Muscle of arm (tissue), 14 donors: ENCODE measurements at places on chromosomes 3 and 15. TPM values are rescaled to one million over a fixed set of nuclear protein-coding genes. Genes with fewer than 3 reads are reported as not detected.

The PPARG gene
- 4.5 TPM for polyA plus RNA-seq

The RTP3 gene
- polyA plus RNA-seq, result not detected

The ATP10A gene
- polyA plus RNA-seq, result 3.0 TPM

The P2RY14 gene
- polyA plus RNA-seq, result 2.1 TPM

- DNase-seq, result no peak
These were observed 51.0 kb downstream of the ARNT2 start for GRCh38 chr15:80455051-80455648.

- no peak for DNase-seq
These were observed 21.9 kb downstream of the TPRA1 start for GRCh38 chr3:127568586-127568985.

GRCh38 chr3:44954962-44955361, 21.0 kb downstream of the ZDHHC3 start:
- no peak for DNase-seq

DNA sequence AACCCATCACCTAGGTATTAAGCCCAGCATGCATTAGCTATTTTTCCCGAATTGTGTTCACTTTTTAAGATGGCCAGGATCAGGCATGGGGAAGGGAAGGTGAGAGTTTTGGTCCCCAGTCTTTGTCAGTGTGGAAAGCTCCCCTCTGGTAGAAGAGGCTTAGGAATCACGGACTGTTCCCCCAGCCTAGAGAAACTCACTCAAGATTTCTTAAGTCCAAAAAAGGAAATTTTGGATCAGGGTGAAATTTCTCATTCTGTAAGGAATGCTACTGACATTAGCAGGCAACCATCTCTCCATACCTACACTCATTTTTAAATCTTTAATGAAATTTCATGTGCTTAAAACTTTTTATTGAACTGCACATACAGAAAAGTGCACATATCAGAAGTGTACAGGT, 70.3 kb upstream of the GALNT15 start:
- DNase-seq, result no peak

- no peak for DNase-seq
These were observed 177.2 kb downstream of the KCNAB1 start for GRCh38 chr3:156297582-156297981.

- no peak for DNase-seq
These were observed 24.7 kb downstream of the CEMIP start for GRCh38 chr15:80803580-80804525.

GRCh38 chr3:141928631-141929270, 52.3 kb downstream of the ATP1B3 start:
- no peak for DNase-seq

DNA sequence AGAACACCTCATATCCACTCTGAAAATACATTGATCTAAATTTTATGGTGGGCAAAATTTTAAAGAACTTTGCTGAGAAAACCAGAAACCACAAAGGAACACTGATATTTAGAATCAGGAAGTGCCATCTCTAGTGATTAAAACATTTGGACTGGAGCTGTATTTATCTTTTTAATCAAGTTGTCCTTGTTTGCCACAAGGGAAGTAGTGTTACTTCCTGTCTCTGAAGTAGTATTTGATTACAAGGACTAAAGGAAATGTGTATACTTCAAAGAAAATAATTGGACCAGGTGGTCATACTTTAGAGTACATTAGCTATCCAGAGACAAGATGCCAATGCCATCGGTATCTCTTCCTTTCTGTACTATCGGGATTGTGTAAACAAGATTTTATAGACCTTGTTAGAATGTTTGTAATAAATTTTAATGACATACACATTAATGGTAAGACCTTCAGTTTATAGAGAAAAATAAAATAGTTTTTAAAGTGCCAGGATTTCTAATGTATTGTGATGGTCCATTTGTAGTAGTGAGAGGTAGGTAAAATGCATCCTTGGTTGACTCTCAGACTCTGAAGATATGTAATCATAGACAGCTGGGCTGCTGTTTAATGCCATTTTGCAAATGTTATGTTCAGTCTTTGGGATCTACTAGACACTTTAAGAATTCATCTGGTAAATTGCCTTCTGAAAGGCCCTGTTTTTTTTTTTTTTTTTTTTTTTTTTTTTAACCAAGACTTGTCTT, 131.9 kb downstream of the B3GALNT1 start:
- DNase-seq, result no peak

DNA sequence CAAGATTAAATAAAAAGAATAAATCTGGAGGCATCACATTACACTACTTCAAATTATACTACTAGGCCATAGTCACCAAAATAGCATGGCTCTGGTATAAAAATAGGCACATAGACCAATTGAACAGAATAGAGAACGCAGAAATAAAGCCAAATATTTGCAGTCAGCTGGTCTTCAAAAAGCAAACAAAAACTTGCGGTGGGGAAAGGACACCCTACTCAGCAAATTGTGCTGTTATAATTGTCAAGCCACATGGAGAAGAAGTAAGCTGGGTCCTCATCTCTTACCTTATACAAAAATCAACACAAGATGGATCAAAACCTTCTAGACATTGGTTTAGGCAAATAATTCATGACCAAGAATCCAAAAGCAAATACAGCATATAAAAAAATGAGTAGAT, 259.2 kb upstream of the SLITRK3 start:
- DNase-seq, result no peak

GRCh38 chr3:104990758-104991157, 376.0 kb upstream of the ALCAM start:
- no peak for DNase-seq

GRCh38 chr15:61198722-61199121, 30.4 kb downstream of the RORA start:
- no peak for DNase-seq
